ENCODE measurements at places on chromosomes 6 and 20. TPM values are rescaled to one million over a fixed set of nuclear protein-coding genes. Genes with fewer than 3 reads are reported as not detected.

- no peak for DNase-seq
Measured at GRCh38 chr20:10970109-10970508, 296.3 kb upstream of the JAG1 start.

- no peak for DNase-seq
Measured at GRCh38 chr6:7727086-7727945, 1.4 kb downstream of the BMP6 start.

DNA sequence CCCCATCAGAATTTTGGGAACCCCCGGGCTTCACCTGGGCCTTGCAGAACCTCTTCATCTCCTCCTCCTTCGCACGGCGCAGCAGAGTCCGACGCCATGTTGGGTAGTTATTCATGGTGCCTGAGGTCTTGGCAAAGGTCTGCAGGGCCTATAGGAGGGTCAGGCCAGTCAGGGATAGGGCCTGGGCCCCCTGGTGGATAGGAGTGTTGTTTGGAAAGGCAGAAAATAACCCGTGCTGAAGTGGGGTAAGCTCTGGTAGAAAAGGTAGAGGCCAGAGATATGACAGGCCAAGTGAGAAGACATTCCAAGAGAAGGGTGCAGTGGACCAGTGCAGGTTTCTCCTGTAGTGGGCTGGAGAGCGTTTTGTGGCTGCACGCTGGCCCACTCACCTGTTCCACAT is 4.9 kb downstream of the SMPD2 start:
- DNase-seq: no peak

Gene RNF114
- total RNA-seq: 67.6 TPM

DNA sequence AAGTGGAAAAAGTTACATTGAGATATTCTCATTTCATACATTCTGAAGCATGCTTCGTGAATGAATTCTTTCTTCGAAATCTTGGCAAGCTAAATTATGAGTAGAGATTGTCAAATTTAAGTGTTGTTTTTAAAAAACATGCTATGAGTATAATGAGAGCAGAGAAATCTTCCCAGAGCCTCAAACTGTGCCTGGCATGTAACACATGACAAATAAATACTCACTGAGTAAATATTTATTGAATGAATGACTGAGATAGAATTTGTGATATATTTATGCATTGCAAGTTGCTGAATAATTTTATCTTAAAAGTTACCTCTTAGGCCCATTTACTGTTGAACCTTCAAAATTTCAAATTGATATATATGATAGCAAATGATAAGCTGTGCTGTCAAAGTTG is 24.7 kb upstream of the CD2AP start:
- no peak for DNase-seq

- DNase-seq: no peak
Measured at GRCh38 chr6:45758787-45759471, 256.7 kb downstream of the CLIC5 start.

GRCh38 chr6:169725125-169726048 is 1.1 kb upstream of the PHF10 start:
- no peak for DNase-seq

- DNase-seq: no peak
Measured at GRCh38 chr6:119346450-119346849, 3.1 kb downstream of the MAN1A1 start.

GRCh38 chr20:21225215-21225947 is 77.8 kb upstream of the XRN2 start:
- no peak for DNase-seq

Gene APCDD1L
- not detected for total RNA-seq

DNA sequence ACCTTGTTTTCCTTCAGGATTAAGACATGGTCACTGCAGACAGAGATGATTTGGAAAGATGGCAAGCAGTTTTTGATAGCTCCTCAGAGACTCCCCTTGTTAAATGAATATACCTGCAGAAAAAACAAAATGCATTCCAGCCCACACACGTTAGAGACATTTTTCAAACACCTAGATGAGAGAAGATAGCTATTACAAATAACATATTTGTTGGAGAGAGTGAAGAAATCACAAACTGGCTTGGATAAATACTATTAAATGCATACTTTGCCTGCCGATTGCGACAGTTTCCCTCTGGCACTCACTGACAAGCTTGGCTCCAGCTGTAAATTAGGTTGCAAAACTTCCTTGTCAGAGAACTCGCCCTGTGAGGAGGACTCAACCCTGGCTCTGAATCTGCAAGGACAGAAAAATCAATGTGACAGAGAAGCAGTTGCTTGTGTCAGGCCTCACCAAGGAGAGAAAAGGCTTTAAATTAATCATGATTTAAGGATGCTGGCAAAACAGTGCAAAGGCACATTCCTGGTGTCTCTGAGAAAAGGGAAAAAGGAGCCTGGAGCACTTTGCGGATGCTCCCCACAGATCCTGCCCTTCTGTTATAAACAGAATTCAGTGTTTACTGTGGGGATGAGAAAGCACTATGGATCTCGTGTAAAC is 423.7 kb upstream of the MARCKS start:
- no peak for DNase-seq

DNA sequence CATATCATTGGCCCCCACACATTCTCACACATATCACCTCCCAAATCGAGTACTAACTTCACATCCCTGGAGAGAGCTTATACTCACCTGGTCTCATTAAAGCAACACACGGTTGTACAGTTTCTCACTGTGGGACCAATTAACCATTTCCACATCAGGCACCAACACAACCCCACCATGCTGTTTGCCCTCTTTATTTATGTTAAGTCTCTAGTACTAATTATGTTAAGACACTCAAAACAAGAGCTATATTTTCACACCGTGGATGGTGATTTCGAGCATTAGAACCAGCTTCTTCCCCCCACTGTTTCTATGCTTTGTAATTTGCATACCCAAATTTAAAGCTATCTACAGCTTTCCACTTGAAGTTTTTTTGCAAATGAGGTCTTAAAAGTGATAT is 6.3 kb downstream of the SCML4 start:
- no peak for DNase-seq

DNA sequence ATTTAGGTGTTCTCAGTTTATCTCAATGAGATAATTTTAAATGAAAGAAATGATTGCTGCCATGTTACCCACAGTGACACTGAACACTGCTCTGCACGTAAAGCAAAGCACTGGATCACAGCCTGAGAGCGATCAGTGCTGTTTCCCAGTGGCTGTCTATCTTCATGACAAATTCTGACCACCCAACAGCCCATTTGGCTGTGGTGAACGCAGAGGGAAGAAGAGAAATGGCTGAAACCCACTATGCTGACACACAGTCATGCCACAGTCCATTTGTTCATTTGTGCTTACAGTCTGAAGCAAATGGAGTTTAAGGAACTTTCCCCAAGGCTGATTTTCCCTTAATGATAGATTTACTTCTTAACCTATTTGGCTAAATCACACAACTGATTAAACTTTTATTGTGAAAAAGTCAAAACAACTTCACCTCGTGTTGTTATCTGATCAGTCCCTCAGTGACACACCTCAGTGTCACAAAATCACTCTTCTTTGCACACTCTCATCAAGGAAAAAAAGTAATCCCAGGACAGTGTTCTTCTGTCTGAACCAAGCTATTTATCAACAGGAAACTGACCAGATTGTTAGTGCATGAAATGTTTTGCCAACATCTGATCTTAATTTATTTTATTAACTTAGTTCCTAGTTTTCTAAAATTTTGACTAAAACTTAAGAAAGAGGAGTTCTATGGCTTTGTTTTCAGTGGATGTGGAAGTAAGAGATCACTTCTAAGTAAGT is 225.1 kb downstream of the TBX18 start:
- no peak for DNase-seq

DNA sequence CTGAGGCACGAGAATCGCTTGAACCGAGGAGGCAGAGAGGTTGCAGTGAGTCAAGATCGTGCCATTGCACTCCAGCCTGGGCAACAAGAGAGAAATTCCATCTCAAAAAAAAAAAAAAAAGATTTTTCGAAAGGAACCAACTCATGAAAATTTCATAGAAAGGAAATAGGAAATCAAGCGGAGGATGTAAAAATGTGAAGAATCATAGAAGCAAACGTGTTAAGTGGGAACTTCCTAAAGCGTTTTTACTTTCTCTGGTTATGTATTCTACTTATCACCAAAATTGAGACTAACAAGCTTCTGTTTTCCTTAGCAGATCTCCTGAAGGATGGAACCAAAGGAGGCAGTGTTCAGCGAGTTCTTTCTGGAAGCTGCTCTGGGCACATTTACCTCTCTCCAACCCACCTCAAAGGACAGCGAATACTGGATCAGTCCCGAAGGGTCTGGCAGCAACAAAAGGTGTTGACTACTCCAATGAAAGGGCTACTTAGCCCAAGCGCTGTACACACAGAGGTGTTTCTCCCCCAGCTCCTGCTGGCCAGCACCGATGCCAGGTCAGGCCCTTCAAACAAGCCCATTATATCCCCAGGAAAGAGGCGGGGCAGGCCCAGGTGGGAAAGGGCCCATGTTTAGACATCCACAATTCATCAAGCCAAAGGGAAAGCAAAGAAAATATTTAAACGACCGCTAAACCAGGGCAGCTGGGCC is 327.5 kb upstream of the JARID2 start:
- DNase-seq: no peak

Gene NKAIN2
- not detected for total RNA-seq

Gene PRND
- total RNA-seq: not detected

GRCh38 chr6:28090917-28091586 is 10.7 kb downstream of the ZNF165 start:
- DNase-seq: no peak

Gene RPS21
- total RNA-seq: 2,085 TPM

- no peak for DNase-seq
Measured at GRCh38 chr20:54633374-54634355, 158.3 kb downstream of the DOK5 start.

- DNase-seq: no peak
Measured at GRCh38 chr6:127946388-127946787, 45.5 kb upstream of the THEMIS start.

DNA sequence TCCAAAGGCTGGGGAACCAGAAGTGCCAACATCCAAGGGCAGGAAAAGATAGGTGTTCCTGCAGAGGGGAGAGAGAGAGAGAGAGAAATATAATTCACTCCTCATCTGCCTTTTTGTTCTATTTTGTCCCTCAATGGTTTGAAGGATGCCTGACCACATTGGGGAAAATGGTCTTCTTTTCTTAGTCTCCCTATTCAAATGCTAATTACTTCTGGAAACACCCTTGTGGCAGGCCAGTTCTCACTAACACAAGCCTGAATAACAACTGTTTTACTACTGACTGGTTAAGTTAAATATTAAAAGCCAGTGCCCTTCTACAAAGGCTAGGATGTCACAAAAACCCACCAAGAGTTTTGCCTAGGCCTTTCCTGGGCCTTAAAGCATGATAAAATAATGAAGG is 425.4 kb upstream of the HTR1E start:
- no peak for DNase-seq

GRCh38 chr20:63756648-63756991 is 17.0 kb downstream of the SLC2A4RG start:
- no peak for DNase-seq

DNA sequence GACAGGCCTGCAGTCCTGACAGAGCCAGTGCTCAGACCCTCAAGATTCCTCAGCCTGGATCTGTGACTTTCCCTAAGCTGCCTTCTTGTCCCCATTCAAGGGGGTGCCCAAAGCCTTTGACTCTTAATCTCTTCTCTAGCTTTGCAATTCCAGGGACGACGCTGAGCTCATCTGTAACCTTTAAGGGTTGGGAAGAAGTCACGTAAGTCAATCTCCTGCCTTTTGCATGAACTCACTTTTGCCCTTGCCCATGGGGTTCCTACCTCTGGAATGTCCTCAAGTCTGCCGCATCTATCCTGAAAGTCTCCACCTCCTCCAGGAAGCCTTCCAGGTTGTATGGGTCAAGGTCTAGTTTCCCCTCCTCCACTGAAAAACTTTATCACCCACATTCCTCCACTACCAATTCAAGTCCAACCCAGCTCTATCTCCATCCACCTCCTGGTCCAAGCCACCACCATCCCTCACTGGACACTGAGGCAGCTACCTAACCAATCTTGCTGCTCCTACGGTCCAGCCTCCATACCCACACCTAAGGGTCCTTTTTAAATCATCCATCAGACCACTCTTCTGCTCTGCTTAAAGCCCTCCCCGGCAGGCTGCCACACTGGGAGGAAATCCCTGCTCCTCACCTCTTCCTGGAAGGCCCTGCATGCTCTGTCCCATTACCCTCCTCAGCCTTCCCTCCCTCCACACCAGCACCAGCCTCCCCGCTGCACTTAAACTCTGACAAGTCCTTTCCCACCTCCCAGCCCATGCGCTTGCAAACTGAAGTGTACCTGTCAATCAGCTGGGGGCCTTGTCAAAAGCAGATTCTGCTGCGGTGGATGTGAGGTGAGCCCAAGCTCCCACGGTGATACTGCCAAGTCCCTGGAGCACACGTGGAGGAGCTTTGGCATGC is 29.7 kb downstream of the PREX1 start:
- DNase-seq: no peak

- DNase-seq: no peak
Measured at GRCh38 chr6:138206862-138207261, 11.4 kb downstream of the PBOV1 start.

DNA sequence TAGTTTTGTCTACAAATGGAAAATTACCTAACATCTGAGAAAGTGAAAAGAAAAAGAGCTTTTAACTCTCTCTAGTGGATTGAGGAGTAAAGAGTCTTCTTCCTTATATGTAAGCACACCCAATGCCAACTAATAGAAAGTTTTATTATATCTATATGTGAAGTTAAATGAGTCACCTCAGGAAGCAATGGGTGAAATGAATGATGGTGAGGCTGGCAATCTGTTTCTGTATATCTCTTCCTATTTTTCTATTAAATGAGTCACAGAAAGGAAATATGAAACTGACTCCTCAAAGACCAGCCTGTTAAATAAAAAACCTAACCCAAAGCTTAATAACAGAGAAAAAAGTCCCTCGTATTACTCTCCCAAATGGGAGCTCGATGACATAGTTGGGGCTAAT is 71.3 kb downstream of the OTOR start:
- DNase-seq: no peak

DNA sequence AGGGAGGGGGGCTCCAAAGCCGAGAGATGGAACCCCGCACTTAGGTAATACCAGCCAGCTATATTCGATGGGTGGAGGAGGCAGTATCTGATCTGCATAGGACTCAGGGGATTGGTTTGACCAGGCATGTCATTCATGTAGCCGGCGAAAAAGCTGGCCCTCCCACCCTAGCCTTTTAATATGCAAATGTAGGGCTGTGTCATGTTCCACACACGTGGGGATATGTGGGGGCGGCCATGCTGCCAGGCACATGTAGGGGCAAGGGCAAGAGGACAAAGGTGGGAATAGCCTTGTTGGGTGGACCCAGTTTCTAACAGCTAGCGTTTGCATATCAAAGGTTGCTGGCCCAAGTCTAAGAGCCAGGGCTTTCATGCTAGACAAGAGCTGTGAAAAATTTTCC is 39.1 kb upstream of the DDR1 start:
- DNase-seq: no peak

Gene HLA-DOB
- total RNA-seq: 3.6 TPM

Gene CCN2
- not detected for total RNA-seq

GRCh38 chr6:125732398-125732797 is 17.0 kb upstream of the HEY2 start:
- no peak for DNase-seq

GRCh38 chr6:158709809-158710208 is 60.0 kb downstream of the SYTL3 start:
- no peak for DNase-seq

- DNase-seq: no peak
Measured at GRCh38 chr20:6070829-6071695, 17.2 kb upstream of the LRRN4 start.
